Stimulated activated CD4-positive, alpha-beta T cell treated with anti-CD3 and anti-CD28 coated beads, Interleukin-4, amount 100 ng/mL, for 48 hours (primary cell): ENCODE measurements at places on chromosomes 11 and 22.

DNA sequence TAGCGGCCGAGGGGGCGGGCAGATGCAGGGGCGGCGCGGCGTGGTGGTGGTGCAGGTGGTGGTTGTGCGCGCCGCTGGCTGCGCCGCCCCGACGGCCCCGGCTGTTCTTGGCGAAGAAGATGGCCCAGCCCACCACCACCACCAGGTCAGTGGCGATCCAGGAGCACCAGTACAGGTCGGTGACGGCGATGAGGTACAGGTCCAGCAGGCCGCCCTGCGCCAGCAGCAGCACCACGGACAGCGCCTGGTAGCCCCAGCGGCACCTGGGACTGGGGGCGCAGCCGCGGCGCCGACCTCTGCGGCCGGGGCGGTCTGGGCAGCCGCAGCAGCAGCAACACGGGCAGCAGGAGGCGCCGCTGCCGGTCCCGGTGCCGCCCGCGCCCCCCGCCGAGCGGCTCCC, 879 bp downstream of the TMEM121B start:
- DNase-seq, result peak; percentile 50

DNA sequence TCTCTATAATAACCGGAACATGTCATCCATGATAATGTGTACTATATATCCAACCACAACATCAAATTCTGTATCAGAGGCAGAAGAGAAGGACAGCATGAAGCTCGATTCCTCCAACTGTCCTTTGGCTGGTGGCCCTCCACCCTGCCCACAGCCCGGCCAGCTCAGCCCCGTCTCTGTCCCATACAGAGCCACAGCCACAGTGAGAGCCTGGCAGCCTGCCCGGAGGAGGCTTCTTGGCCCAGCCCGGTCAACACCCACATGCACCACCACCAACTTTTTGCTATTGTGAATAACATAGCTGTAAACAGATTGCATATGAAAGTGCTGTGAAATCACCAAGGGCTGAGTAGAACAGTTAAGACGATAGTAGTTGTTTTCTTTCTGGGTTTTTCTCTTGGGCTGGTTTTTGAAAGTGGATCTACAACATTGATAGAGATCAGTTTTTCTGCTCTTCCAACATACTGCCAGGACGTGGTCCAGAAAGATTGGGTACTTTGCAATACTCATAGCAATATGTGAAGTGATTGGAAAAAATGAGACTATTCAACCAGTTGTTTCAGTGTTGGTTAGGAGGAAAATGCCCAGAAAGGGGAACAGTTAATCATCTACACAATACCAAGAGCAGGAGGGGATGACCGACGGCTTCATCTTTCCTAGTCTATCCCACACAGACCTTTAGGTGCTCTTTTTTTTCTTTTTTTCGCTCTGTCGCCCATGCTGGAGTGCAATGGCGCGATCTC, 6.9 kb upstream of the TUBA8 start:
- no peak for DNase-seq

DNA sequence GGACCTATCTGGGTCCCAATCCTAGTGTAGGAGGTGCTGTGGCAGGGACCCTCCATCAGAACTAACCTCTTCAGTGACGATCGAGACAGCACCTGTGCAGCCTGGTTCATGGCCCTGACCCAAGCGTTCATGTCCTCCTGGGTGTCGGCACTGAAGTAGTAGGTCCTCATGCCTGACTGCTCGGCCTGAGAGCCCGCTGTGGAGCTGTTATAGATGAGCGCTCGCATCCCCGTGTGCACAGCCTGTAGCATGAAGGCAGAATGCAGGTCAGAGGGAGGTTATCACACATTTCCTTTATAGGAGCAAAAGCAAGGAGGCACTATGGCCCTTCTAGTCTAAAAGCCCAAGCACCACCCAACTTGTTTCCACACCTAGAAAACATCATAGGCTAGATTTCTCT, 103.0 kb downstream of the C11orf58 start:
- DNase-seq, result no peak

GRCh38 chr11:118448294-118448693, 12.0 kb downstream of the KMT2A start:
- no peak for DNase-seq

DNA sequence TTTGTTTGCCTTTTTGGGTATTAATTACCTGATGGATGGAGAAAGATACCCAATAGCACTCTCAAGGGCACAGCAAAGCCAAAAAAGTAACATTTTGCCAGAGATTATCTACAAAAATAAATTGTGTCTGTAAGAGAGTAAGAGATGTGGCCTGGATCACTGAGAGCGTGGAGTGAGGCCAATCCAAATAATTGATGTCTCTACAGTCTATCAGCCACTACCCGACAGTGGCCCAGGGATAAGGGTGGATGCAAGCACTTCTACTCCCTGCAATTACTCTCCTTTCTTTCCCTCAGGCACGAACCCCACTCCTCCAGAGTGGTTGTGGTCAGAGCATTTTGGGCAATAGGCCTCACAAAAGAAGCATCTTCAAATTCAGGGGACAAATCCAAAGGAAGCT, 92.3 kb upstream of the ZC3H12C start:
- no peak for DNase-seq
